ENCODE measurements at places on chromosomes 1 and 21. TPM values are rescaled to one million over a fixed set of nuclear protein-coding genes. Genes with fewer than 3 reads are reported as not detected.

The DPM3 gene
- polyA plus RNA-seq, result 130 TPM

The C1orf141 gene
- not detected for polyA plus RNA-seq

The FRRS1 gene
- polyA plus RNA-seq, result not detected

The PTPRC gene
- polyA plus RNA-seq, result 1.3 TPM

The TRIM46 gene
- 0.73 TPM for polyA plus RNA-seq

The PTPN14 gene
- 0.46 TPM for polyA plus RNA-seq

The CTTNBP2NL gene
- polyA plus RNA-seq, result 20.9 TPM

The TCP10L gene
- 0.48 TPM for polyA plus RNA-seq

The OLIG1 gene
- 6.2 TPM for polyA plus RNA-seq

The LYPD8 gene
- 6.6 TPM for polyA plus RNA-seq

The NEGR1 gene
- polyA plus RNA-seq, result 22.6 TPM

The FGR gene
- not detected for polyA plus RNA-seq

The UTS2 gene
- not detected for polyA plus RNA-seq

The FAM43B gene
- not detected for polyA plus RNA-seq

The PLEKHA6 gene
- 3.3 TPM for polyA plus RNA-seq

The EVA1B gene
- polyA plus RNA-seq, result not detected

The WNT4 gene
- polyA plus RNA-seq, result not detected

The RALGPS2 gene
- polyA plus RNA-seq, result 6.1 TPM

The OR10J1 gene
- not detected for polyA plus RNA-seq

The LGR6 gene
- 4.0 TPM for polyA plus RNA-seq

The FMO3 gene
- not detected for polyA plus RNA-seq

The TAS1R1 gene
- polyA plus RNA-seq, result 0.35 TPM

The FBXO44 gene
- polyA plus RNA-seq, result 11.0 TPM

The SLAMF7 gene
- polyA plus RNA-seq, result not detected

The CFHR5 gene
- not detected for polyA plus RNA-seq

The DIO1 gene
- not detected for polyA plus RNA-seq

The ACTL8 gene
- polyA plus RNA-seq, result not detected

The CRABP2 gene
- polyA plus RNA-seq, result 0.40 TPM

The FCGR2B gene
- not detected for polyA plus RNA-seq

The C1orf226 gene
- polyA plus RNA-seq, result 1.1 TPM

The DNAJC6 gene
- polyA plus RNA-seq, result 92.3 TPM

The FYB2 gene
- polyA plus RNA-seq, result 0.94 TPM

The DUSP23 gene
- polyA plus RNA-seq, result 3.0 TPM

The ADAMTSL4 gene
- polyA plus RNA-seq, result not detected

The ATF3 gene
- 1.6 TPM for polyA plus RNA-seq

The GUCA2A gene
- polyA plus RNA-seq, result not detected

The TATDN3 gene
- polyA plus RNA-seq, result 25.3 TPM

The KMO gene
- 0.65 TPM for polyA plus RNA-seq

The CHRM3 gene
- 9.5 TPM for polyA plus RNA-seq

The FMO2 gene
- polyA plus RNA-seq, result 0.34 TPM

The HDGF gene
- 24.3 TPM for polyA plus RNA-seq

The CACNA1S gene
- not detected for polyA plus RNA-seq

The FAM177B gene
- polyA plus RNA-seq, result 1.0 TPM

The OR2T35 gene
- not detected for polyA plus RNA-seq

The RIPK4 gene
- polyA plus RNA-seq, result not detected

The LRRIQ3 gene
- polyA plus RNA-seq, result 3.3 TPM

The UBE2U gene
- polyA plus RNA-seq, result not detected

The FAM131C gene
- 1.3 TPM for polyA plus RNA-seq

The PRAMEF10 gene
- not detected for polyA plus RNA-seq

The SYNC gene
- 37.0 TPM for polyA plus RNA-seq

The KPRP gene
- not detected for polyA plus RNA-seq

All from Purkinje cell (primary cell).